ENCODE measurements at places on chromosomes 6 and 20.
A peak's percentile ranks its signal among the peaks of the same experiment; 100 is the strongest.

DNA sequence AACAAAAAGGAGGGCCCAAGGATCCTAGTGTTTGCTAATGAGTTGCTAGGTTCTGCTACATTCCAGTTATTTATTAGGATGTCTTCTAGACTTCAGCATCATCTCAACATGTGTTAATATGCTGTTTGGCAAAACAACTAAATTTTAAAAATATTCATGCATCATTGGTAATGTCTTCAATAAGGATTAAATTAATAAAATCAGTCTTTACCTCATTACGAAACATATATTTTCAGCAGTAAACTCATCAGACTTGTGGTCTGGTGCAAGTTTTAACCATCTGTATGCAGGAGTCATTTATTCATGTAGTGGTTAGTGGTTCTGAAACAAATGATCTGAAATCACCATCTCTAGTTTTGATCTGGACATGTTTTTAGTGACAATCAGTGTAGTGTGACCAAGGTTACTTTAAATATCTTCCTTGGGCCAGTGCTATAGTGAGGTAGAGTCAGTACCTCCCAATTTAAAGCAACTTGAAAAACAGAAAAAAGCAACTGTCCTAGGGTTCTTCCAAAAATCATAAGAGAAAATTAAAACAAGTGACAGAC lies 85.0 kb upstream of the KCNK16 start:
- DNase-seq: no peak

GRCh38 chr6:16947375-16948015 lies 154.4 kb upstream of the STMND1 start:
- no peak for DNase-seq

GRCh38 chr6:28335564-28336283 lies at the start of gene ZSCAN31:
TSS of gene ZSCAN31 (minus strand) at chr6:28336148. CDS start at chr6:28329683, 6,465 bp downstream.
- peak; percentile 84 for DNase-seq

GRCh38 chr6:104711371-104711770 lies 148.3 kb downstream of the HACE1 start:
- DNase-seq: no peak

DNA sequence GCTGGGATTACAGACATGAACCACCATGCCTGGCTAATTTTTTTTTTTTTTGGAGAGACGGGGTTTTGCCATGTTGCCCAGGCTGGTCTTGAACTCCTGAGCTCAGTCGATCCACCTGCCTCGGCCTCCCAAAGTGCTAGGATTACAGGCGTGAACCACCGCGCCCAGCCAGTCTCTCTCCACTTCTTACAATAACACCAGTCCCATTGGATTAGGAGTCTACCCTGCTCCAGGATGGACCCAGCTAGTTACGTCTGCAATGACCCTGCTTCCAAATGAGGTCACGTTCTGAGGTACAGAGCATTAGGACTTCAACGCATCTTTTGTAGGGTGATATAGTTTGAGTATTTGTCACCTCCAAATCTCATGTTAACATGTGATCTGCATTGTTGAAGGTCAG lies 146.9 kb upstream of the MYLIP start:
- no peak for DNase-seq

DNA sequence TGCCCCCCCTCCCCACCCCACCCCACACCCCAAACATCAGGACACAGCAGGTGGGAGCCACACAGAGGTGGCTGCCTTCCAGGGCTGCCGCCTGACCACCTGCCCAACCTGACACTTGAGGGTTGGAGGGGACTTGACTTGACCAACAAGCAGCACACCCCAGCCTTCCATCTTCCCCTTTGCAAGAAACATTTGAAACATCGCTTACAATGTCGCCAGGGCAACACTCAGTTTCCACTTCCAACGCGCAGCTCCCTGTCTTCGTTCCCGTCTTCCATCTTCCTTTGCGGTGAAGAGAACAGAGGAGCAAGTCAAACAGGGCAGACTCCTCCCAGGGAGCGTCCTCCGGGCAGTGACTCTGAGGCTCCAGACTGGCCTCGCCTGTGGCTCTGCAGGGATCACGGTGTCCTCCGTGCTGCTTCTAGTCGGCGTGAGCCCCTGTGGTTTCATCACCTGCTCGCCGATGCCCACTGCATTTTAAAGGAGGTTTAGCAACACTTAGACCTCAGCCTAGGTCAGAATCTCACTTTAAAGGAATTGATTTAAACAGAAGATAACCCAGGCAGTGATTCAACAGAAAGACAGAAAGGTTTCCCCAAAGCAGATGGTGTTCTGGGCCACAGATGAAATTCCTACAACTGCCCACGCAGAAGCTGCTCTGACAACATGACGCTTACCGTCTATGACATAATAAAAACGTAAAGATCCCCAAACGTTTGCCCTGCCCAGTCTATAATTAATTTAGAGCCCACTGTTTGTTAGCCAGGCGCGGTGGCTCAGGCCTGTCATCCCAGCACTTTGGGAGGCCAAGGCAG lies 130.8 kb downstream of the TAF4 start:
- DNase-seq: no peak

Measured in activated CD4-positive, alpha-beta T cell treated with anti-CD3 and anti-CD28 coated beads, Interleukin-2, Interleukin-6, amounts not matched to agents 100 ng/mL and 50 ng/mL, durations not matched to agents 16 hours and 8 hours (primary cell).